Esophagus muscularis mucosa (tissue), 4 donors: ENCODE measurements at places on chromosomes 6 and 20. TPM values are rescaled to one million over a fixed set of nuclear protein-coding genes. Genes with fewer than 3 reads are reported as not detected.
A peak's percentile ranks its signal among the peaks of the same experiment; 100 is the strongest.

Gene CRISP2
- total RNA-seq: not detected

Gene CDSN
- not detected for total RNA-seq

Gene BFSP1
- total RNA-seq: 5.8 TPM

Gene PPIL4
- total RNA-seq: 22.4 TPM

Gene SLC25A27
- total RNA-seq: 13.3 TPM

Gene CDKAL1
- 11.2 TPM for total RNA-seq

Gene CLVS2
- 0.33 TPM for total RNA-seq

Gene SALL4
- total RNA-seq: not detected

Gene ZSCAN23
- 1.5 TPM for total RNA-seq

Gene TM9SF4
- total RNA-seq: 23.2 TPM

DNA sequence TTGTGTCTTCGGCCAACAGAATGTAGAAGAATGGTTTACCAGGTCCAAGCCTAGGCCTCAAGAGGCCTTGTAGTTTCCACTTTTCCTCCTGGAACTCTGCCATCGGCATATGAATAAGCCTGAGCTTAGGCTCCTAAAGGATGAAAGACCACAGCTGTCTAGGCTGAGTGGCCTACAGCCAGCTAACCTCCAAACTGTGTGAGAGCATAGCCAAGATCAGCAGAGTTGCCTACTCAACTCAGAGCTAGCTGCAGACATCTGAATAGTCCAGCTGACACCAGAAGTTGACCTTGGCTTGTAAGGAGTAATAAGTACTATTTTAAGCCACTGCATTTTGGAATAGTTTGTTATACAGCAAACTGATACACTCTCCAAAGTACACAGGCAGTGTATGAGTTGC is 52.6 kb upstream of the SMIM29 start:
- no peak for DNase-seq

GRCh38 chr6:82869493-82869892 is 196.1 kb downstream of the UBE3D start:
- no peak for DNase-seq

DNA sequence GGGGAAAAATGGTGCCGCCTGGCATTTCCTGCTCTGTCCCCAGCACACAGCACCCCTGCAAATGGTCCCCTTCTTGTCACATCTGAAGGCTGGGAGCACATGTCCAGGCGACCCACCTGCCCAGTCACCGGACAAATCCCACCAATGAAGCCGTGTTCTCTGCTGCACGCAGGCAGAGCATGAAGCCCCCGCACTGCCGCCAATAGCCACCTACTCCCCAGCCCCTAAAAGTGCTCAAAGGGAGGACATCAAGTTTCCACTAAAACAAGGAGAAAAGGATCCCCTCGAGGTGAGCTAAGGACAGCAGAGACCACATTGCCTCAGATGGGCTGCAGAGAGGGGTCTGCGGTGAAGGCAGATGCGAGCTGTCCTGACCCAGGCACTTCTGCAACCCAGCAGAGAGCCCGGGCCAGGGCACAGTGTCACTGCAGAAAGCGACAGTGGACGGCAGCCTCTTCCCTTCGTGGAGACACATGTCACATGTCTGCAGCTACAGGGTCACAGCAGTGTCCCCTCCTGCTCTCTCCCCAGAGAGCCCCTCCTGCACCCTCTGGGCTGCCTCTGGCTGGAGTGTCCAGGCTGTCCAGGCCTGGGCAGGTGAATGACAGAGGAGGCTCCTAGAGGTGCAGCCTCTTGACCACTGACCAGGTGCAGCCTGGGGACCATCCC is 221.5 kb downstream of the PREX1 start:
- DNase-seq: no peak

- DNase-seq: no peak
These were observed 1.7 kb downstream of the CDC25B start for GRCh38 chr20:3797592-3798372.

DNA sequence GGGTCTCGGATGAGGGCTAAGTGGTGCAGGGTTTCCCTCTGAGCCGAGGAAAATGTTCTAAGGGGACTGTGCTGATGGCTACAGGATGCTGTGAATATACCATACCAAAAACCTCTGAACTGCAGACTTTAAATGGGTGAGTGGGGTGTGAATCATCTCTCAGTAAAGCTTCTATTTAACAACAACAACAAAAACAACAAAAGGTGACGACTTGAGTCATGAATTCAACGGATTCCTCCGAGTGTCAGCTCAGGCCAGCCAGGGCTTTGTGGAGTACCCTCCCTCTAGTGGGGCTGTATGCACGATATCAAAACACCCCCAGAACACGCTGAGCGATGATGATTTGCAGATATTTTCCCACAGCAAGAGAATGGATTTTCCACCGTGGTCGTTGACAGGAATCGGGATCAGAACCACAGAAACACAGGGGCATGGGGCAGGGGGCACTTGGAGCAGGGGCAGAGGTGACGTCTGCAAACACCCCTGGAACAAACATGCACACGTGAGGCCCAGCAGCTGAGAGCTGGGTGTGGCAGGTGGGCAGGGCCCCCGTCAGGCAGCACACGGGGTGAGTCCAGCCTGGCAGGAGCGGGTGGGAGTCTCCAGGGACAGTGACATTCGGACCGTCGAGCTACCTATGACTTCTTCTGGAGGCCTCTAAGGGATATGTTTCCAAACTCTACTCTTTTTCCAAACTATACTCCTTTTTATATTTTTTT is 38.6 kb downstream of the SLC2A4RG start:
- DNase-seq: no peak

DNA sequence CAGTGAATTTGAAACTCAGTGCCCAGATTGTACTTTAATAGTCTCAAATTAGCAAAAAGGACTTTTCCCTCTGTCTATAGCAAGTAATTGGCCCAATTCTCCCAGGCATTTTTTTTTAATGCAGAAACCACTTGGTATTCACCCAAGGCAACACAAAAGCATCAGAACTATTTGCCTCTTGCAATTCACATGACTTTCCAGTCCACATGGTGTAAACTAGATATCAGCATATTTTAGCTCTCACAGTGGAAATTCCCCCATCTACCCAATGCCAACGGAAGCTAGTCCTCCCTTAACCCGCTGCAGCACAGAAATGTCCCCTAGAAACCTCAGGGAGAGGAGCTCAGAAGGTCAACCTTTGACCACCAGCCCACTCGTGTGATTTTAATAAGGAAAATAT is 103.4 kb upstream of the CDYL start:
- DNase-seq: no peak

DNA sequence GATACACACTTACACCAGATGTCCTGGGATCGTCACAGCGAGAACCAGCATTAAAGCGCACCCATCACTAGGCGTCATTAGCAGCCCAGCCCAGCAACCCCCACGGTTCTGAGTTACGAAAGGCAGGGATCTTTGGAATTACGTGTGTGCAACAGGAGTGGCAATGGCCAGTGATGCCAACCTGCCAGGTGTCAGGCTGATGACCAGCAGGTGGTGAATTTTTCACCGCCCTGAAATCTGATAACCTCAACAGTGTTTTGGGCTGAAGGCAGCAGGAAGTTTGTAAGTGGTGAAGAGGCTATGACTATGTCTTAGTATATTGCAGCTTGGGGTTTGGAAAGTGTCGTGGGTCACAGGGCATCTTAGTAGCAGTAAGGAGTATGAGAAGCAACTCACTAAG is 166.1 kb downstream of the TMEM242 start:
- no peak for DNase-seq

GRCh38 chr6:122977180-122977579 is 18.9 kb upstream of the CLVS2 start:
- no peak for DNase-seq

GRCh38 chr6:52364480-52365166 is 2.7 kb downstream of the PAQR8 start:
- no peak for DNase-seq

GRCh38 chr6:39834278-39834677 is 42.1 kb downstream of the DAAM2 start:
- DNase-seq: no peak

GRCh38 chr20:20629556-20630188 is 82.8 kb downstream of the RALGAPA2 start:
- no peak for DNase-seq

DNA sequence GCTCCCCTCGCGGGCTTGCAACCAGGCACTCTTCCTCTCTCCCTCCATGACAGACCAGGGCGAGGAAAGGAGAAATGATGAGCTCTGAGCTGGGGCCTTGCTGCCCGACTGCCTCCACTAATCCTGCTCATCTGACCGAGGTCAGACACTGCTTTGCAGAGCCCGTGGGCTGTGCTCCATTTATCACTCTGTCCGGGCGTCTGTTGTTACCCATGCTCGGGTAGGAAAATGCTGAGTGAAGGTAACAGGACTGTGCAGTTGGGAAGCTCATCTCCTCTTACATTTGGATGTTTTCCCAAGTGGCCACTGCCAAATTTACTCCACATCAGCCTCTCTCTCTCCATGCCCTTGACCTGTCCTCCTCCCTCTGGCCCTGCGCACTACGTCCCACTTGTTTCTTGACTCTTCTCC is 14.6 kb downstream of the RPS6KA2 start:
- no peak for DNase-seq

GRCh38 chr20:5161536-5162164 is 34.8 kb downstream of the CDS2 start:
- DNase-seq: no peak

- DNase-seq: no peak
These were observed 109.0 kb downstream of the RIN2 start for GRCh38 chr20:19867074-19867473.

GRCh38 chr6:63792736-63793464 is 157.3 kb downstream of the PHF3 start:
- no peak for DNase-seq

GRCh38 chr20:25046736-25047666 is 10.9 kb downstream of the ACSS1 start:
- DNase-seq: no peak

GRCh38 chr6:7559651-7560385 is 18.3 kb downstream of the DSP start:
- DNase-seq: peak; percentile 10

DNA sequence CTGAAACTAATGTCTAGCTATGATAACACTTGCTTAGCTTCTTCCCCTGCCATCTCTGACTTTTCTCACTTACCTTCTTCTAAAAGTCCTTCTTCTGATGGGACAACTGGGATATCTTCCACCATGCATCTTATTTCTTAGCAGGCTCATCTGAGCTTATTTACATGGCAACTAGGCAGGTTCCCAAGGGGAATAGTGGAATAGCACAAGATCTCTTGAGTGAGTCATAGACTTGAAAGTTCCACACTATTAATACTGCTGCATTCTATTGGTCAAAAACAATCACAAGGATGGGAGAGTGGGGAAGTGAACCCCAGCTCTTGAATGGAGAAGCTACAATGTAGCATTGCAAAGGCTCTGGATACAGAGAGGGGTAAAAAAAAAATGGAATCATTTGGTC is 142.1 kb downstream of the HAO1 start:
- no peak for DNase-seq

- DNase-seq: no peak
These were observed 89.0 kb upstream of the FAM8A1 start for GRCh38 chr6:17511084-17511483.

DNA sequence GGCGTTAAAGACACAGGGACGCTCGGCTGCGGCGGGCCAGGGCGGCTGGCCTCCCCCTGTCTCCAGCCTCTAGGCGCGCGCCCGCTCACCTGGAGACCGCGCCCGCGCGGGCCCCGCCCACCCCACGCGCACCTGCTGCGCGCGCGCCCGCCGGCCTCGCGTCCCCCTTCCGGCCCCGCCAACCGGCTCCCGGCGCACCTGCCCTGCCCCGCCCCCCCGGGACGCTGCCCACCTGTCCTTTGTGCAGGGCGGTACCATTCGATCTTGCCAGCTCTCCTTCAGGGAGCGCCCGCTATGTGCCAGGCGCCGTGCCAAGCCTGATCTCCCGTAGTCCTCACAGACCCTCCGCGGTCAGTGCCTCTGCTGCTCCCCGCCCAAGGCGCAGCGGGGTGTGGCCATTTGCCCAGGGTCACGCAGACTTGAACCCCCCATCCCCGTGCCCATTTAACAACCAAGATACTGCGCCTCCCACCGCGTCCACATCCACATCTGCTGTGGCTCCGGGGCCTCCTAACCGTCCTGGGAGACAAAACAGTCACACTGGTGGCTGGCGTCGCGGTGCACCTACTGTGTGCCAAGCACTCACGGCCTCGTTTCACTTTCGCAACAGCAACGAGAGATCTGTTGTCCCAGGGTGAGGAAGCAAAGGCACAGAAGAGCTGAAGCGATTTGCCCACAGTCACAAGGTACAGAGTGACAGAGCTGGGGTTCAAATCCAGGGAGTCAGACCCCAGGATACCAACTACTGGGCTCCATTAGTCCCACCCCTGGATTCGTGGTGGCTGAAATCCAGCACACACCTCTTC is 48.1 kb downstream of the NOL4L start:
- no peak for DNase-seq

DNA sequence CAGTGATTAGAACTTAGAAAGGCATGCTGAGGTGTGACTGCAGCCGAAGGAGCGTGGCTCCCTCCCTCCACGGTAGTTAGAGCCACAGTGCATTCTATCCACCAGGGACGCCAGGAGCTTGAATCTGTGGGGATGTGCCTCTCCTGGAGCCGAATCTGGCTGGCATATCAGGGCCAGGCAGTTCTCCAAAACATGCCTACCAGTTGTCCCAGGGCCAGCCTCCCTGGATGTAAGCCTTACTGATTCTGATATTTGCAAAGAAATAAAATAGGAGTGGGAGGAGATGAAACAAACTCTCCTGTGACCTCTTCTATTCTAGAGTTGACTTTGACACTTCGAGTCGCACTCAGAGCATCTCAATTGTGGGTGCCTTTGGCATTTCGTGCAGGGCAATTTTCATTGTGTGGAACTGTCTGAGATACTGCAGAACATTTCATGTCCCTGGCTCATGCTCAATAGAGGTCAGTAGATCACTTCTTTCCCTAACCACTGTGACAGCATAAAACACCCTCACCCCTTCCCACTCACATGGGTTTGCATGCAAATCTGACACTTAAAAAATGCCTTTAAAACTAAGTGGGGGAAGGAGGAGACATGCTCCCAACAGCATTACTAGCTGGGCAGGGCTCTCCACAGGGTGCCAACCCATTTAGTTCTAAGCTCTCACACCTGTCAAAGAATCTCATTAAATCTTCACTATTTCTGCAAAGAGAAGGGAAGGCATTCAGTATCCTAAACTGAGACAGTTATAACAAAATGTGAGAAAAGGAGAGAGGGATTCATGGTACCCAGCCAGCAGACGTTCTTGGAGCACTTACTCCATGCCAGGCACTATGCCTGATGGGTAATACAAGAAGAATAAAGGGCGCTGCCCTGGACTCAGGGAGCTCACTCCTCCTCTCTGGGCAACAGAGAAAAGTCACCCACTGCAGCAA is 378.9 kb downstream of the PREX1 start:
- DNase-seq: no peak

DNA sequence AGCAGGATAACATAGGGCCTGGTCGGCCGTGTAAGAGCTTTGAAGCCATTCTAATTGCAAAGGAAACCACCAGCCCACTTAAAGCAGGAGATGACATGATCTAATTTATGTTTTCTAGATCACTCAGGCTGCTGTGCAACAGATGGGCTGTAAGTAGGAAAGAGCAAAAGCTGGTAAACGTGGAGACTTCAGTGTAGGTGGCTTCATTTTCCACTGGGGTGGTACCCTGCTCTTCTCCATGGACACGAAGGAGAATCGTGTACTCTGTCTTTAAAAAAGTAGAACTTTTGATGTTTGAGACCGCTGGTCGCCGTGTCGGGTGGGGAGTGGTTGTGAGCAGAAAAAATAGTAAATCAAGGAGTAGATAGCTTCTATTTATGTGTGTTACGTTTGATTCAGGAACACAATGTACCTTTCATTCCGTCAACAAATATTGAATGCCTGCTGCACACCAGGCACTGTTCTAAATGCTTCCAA is 6.4 kb downstream of the CASS4 start:
- DNase-seq: no peak
